ENCODE measurements at places on chromosomes 5 and 9. TPM values are rescaled to one million over a fixed set of nuclear protein-coding genes. Genes with fewer than 3 reads are reported as not detected.

The OR1L6 gene
- not detected for polyA plus RNA-seq

The NUP214 gene
- 44.3 TPM for polyA plus RNA-seq

The ATP10B gene
- polyA plus RNA-seq, result 4.1 TPM

The IFNA2 gene
- polyA plus RNA-seq, result not detected

The CLINT1 gene
- 55.4 TPM for polyA plus RNA-seq

The DBH gene
- polyA plus RNA-seq, result 2.2 TPM

The ECM2 gene
- polyA plus RNA-seq, result 6.1 TPM

The HBEGF gene
- polyA plus RNA-seq, result 21.2 TPM

The GABRA1 gene
- 8.7 TPM for polyA plus RNA-seq

The GPBP1 gene
- 119 TPM for polyA plus RNA-seq

The MRPL50 gene
- polyA plus RNA-seq, result 20.2 TPM

The DMRTA1 gene
- 0.59 TPM for polyA plus RNA-seq

The SLC36A3 gene
- polyA plus RNA-seq, result not detected

The HRCT1 gene
- polyA plus RNA-seq, result 1.2 TPM

The FOXD4L5 gene
- polyA plus RNA-seq, result 1.5 TPM

The NFIB gene
- 56.4 TPM for polyA plus RNA-seq

The FGF18 gene
- polyA plus RNA-seq, result 4.3 TPM

The ABO gene
- 0.81 TPM for polyA plus RNA-seq

The TCOF1 gene
- polyA plus RNA-seq, result 26.3 TPM

All from spinal cord (tissue), 10 donors.